ENCODE measurements at places on chromosomes 4 and X.

GRCh38 chr4:123064390-123064789 lies 142.0 kb upstream of the NUDT6 start:
- DNase-seq = no peak

- no peak for DNase-seq
These were observed 85.9 kb upstream of the PAQR3 start for GRCh38 chr4:79025170-79025569.

GRCh38 chr4:6339818-6340445 lies 70.3 kb downstream of the WFS1 start:
- DNase-seq = no peak

DNA sequence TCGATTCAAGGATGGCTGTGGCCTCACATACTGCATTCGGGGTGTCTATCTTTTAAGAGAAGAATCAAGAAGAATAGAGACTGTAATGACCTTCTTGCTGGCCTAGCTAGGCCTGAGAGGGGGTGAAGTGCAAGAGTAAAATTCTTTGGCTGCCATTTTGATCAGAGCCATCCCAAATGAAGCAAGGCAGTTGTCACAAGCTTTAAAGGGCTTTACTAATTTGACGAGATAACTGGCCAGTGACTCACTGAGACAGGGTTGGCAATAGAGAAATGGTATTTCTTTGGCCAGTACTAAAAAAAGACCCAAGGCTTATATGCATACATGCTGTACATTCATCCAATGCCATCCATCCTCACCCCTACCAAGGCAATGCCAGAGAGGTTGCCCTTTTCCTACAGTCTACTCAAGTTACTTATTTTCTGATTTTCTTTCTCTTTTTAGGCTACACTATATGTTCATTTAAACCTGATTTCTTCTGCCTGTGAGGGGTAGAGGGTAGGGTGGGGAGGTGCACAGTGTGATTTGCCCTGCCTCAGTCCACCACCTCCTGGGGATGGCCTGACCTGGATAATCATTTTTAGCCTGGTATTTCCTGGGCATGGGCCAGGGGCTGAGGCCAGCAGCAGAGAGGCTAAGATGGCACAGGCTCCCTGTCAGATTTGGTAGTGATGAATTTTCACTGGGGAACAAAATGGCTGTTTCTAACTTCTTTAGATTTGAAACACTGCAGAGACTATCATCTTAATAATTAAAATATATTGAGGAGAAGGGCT lies 32.2 kb downstream of the ATG4A start:
- no peak for DNase-seq

- DNase-seq = no peak
These were observed 444.3 kb upstream of the GRIA3 start for GRCh38 chrX:122739770-122740169.

DNA sequence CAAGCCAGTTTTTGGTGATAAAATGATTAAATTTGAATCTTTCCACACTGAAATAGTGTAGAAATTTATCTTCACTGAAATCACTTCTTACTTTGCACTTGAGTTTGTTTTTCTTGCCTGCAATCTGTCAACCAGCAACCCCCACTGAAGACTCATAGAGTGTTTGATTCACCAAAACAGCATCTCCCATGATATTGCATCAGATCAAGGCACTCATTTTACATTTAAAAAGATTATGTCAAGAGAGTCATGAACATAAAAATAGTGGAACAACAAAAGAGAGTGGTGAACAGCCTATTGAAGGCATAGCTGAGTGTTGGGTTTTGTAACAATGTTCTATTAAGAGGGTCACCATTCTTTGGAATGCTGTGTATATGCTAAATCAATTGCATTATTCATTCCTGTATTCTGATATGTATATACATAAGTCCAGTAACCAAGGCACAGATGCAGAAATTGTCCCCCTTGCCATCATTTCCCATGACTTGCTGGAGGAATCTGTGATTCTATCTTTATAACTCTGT lies 1934.9 kb downstream of the ARAP2 start:
- DNase-seq = no peak

DNA sequence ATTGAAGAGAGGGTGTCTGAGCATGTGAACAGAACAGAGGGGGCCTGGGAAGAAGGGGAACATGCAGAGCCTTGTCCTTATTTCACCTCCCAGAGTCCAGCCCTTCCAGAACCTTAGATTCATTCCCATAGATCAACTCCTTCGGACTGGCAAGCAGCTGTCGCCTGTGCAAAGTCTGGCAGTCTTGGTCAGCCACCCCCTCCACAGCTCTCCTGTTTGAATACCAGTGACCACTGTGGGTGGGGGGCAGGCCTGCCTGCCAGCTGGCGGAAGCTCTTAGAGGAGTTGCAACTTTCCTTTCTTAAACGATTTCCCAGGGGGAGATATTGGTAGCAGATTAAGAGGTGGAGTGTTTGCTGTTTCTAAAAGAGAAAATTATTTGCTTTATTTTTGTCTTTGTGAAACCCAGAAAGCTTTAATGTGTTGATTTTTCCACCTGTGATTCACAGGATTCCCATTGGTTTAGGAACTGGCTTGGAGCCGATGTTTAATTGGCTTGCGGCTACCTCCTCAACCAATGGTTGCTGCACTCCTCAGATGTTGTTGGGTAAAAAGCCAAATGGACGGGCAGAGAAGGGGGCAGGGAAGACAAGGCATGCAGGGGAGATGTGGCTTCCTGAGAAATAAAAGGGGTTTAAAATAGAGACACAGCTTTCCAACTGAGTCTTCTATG lies 62.2 kb upstream of the PRPS1 start:
- DNase-seq = no peak

GRCh38 chr4:78014889-78015886 lies 41.9 kb upstream of the FRAS1 start:
- DNase-seq = no peak

- DNase-seq = no peak
These were observed 276.0 kb downstream of the C4orf33 start for GRCh38 chr4:129371926-129372325.

- no peak for DNase-seq
These were observed 53.0 kb upstream of the SHISA3 start for GRCh38 chr4:42344309-42344708.

DNA sequence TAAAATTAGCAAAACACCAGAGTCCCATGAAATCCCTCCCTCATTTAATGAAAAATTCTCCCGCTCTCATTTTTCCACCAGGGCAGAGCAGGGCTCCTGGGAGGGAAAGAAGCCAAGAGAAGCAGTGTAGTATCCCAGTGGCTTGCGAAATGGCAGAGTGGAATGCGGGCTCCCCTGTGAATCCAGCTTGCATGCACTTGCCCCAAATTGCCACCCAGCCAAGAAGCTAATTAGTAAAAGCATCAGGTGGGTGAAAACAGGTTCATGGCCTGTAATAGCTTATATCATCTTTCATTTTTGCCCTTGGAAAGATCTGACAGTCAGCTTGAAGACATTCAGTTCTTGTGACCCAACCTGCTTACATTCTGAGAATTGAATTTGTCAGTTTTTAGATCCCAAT lies 10.1 kb downstream of the AMOT start:
- DNase-seq = no peak

GRCh38 chr4:53346920-53347852 lies 18.7 kb downstream of the SCFD2 start:
- DNase-seq = no peak

DNA sequence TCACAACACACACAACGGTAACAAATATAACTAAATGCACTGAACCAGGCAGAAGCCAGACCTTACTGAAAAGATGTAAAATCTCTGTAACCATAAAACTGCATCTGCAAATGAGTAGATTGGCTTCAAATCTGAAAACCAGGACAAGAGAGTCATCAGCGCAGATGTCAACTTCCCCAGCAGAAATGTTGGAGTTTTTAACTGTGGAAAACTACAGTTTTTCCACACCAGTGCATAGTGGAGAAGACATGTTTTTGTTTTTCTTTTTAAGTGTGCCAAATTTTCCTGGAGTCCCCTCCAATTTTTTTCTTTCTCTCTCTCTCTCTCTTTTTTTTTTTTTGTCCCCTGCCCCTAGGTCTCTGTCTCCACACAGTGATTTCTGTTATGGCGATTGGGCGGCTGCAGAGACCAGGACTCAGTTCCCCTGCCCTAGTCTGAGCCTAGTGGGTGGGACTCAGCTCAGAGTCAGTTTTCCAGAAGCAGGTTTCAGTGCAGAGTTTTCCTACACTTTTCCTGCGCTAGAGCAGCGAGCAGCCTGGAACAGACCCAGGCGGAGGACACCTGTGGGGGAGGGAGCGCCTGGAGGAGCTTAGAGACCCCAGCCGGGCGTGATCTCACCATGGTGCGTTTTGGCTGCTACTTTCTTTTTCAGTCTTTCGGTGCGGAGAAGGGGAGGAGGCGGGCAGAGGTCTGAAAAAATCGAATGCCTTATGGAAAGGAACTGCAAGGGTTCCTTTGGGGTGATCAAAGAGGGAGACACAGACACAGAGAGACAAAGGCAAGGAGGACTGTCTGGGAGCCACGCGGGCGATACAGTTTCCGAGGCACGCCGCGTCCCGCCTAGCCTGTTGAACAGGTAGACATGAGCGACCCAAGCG lies at the start of gene GUCY1A1:
TSS of gene GUCY1A1 (plus strand) at position 505 of the 878 bp plus-strand sequence. CDS start 30,020 bp downstream, outside the sequence.
- DNase-seq = no peak

- DNase-seq = peak; percentile 10
These were observed 455 bp upstream of the ABCB7 start for GRCh38 chrX:75156531-75156945.

DNA sequence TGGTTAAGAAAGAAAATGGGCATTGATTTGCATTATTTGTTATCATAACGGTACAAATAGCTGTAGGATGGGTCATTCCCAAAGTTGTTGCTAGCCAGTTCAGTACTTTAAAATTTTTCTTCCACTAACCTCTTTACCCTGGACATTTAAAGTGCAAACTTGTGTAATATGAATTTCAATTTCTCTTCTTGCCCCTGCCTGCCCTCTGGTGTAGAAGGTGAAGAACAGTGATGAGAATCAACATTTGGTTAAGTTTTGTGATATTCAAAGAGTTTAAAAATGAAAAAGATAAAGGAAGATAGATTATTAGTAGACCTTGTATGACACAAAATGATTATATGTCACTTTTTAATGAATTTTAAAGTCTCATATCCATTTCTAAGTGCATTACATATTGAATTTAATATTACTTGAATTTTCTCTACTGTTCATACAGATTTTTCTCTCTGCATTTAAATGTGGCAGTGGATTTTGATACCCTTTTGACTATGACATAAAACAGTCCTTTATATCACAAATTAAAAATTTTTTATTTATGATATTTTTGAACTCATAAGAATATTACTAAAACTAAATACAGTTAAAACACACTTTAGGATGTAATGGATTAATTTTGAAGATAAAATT lies 337.7 kb downstream of the BMPR1B start:
- DNase-seq = peak; percentile 2

DNA sequence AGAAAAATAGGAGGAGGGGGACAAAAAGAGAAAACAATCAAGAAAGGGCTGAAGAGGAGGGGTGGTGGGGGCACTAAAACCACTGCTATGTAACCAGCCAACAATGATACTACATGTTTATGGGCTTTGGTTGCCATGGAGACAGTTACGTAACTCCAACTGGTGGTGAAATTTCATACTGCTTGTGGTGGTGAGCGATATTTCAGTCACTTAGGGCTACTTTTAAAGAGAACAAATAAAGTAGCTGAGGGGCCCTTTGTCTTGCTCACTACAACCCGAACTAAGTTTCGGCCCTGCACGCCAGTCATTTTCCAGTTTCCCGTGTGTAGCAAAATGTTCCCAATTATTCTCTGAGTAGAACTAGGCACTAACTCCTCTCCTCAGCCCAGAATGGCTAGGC lies 275.2 kb upstream of the EDA2R start:
- DNase-seq = no peak

GRCh38 chrX:139783959-139784358 lies 76.0 kb upstream of the MCF2 start:
- no peak for DNase-seq

DNA sequence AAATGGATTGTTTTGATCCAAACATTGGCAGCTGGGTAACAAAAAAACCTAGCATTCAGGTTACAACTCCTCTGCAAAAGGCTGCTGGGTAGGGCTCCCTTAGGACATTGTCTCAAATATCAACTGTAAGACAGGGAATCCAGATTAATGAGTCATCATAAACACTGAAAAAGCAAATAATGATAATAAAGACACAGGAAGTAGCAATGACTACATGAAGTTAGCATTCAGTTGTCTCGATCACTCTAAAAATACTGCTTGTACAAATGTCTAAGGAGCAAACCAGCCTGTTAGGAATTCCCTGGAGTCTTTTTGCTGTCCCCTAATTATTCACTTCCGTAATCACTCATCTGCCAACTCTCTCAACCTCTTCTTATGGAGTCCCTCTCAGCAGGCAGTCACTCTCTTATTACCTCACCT lies 259.2 kb downstream of the GPC3 start:
- DNase-seq = no peak

DNA sequence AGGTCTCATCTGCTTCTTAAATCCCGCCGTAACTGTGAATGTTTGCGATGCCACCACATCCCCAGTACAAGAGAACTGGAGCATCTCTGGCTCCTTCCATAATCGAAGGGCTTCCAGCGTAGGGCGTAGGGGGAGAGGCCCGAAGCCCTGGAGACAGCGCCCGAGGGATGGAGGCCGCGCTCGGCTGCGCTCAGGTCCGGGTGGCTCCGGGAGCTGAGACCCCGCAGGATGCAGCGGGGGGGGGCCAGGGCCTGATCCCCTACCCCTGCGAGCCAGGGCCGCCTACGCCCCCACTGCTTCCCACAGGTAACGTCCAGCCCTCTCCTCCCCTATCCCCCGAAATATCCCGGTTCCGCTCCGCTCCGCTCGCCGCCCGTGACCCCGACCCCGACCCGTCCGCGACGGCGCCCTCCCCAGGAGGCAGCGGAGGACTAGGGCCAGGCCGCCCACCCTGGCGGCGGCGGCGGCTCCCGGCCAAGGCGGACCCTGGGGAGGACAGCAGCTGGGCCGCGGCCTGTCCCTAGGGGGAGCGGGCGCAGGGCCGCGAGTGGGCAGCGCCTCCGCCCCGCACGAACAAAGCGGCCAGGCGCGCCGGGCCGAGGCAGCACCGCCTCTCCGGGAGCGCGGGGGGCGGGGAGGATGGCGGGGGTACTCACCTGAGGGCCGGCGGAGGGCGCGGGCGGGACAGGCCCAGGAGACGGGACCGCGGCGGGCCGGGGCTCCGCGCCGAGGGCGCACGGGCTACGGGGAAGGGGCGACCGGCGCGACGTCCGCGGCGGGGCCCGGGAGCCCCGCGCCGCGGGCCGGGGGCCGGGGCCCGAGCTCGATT lies 723 bp downstream of the WDFY3 start:
- DNase-seq = no peak

GRCh38 chrX:73977542-73978169 lies 326.3 kb upstream of the ZCCHC13 start:
- DNase-seq = peak; percentile 68

DNA sequence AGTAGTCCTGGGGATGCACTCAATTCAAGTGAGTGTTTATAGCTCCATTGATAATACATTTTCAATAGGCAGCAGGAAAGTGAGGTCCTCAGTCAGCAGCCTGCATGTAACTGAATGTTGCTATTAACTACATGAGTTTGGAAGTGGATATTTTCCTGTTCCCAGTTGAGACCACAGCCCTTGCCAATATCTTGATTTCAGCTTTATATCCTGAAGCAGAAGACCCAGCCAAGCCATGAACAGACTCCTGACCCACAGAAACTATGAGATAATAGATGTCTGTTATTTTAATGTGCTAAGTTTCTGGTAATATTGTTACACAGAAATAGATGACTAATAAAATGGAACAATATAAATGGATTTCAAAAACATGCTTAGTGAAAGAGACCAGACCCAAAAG lies 63.7 kb downstream of the VSIG4 start:
- DNase-seq = no peak

GRCh38 chrX:119189115-119189514 lies 47.0 kb upstream of the PGRMC1 start:
- DNase-seq = no peak
